ENCODE measurements at places on chromosomes 11 and 22.

- DNase-seq: no peak
Measured at GRCh38 chr22:37258005-37258752, 14.1 kb upstream of the RAC2 start.

DNA sequence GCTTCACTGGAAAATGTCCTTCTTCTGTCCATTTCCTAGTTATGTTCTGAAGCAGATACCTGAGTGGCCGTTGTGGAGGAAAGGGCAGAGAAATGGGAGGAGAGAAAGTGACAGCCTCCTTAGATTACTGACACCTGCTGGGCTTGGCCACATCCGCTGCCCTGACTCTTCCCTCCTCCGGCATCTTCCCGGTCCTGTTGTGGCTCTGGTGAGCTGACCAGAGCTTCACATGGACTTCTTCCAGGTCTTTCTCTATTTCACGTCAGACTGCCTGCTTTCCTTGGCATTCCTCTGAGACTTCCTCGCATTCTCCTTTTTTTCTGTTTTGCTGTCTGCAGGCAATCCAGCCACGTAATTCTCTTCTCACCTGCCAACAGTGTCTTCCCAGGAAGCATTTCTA lies 138.7 kb upstream of the E2F8 start:
- no peak for DNase-seq

DNA sequence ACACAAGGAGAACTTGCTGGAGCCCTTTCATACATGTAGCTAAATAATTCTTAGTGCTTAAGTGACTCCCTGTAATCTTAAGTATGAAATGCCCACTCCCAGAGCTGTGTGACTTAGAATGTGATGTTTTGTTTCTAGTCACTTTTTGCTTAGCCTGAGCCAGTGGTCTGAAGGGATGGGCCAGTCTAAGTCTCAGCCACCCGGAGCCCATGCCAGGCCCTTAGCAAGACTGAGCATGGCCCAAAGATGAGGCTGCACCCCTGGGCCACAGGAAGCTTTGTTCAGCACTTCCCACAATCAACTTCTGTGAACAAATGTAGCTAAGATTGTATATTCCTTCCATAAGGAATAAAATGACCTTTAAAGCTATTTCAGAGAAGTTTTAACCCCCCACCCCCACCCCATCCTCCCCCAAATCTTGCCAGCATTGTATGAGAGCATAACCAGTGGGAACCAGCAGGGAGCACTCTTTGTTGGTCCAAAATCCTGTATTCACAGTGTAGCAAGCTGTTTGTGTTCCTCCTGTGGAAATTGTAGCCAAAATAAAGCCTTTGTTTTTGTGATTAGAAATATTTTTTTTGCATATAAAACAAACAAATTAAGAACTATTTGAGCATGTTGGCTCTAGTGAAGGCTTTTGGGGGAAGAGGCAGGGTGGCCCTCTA lies 73.8 kb upstream of the GAL start:
- no peak for DNase-seq

- no peak for DNase-seq
Measured at GRCh38 chr11:61139387-61139786, 21.8 kb downstream of the VPS37C start.

Data from foreskin keratinocyte (primary cell).